K562 (cell line): ENCODE measurements at places on chromosomes 1 and 21.
A peak's percentile ranks its signal among the peaks of the same experiment; 100 is the strongest.

DNA sequence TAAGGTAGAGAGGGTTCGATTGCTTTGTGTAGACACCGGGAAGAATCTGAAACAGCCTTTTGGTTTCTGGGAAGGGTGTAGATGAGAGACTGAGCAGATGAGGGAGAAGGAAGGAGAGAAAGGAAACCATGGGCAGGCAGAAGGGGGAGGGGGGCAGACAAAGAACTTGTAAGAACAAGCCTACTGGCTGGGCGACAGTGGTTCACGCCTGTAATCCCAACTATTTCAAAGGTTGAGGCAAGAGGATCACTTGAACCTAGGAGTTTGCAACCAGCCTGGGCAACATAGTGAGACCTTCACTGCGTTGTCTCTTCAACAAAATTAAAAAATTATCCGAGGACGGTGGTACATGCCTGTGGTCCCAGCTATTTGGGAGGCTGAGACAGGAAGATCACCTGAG lies 106.2 kb downstream of the TM2D1 start:
- no peak for DNase-seq

DNA sequence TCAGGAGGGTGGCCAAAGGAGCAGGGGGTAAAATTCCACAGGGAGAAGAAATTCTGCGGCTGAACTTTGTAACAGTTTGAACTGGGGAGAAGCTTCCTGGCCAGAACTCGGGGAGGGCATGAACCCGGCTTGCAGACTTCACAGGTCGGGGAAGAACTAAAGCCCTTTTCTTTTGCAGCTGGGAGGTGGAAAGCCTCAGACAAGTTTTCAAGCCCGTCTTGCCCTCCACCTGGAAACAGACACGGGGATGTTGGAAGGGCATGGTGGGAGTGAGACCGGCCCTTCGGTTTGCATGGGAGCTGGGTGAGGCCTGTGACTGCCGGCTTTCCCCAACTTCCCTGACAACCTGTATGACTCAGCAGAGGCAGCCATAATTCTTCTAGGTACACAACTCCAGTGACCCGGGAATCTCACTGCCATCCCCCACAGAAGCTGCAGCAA lies 11.3 kb downstream of the THEM4 start:
- no peak for DNase-seq

GRCh38 chr1:46411601-46412341 lies 17.7 kb downstream of the FAAH start:
- DNase-seq, result peak; percentile 51

DNA sequence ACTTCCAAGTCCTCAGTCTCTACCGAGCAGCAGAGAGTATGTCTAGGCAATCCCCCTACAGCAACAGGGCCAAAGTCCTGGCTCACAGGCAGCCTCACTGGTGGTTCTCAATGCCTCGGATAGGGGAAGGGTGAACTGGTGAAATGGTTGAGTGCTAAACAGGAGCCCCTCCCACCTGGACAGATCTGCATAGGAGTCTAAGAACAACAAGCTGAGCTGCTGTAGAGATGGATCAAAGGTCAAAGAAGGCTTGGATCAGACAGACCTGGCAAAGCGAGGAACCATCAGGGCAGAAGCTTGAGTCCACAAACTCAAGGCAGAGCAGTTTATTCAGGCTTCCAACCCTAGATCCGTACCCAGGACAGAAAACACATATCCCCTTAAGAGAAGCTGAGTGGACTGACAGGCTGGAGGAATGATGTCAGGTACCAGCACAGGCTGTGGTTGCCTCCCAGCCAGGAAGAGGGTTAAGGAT lies 31.8 kb downstream of the RABIF start:
- DNase-seq, result no peak

GRCh38 chr1:239786464-239786863 lies 305.2 kb upstream of the FMN2 start:
- DNase-seq, result no peak

- no peak for DNase-seq
Measured at GRCh38 chr1:70153739-70154138, 51.6 kb downstream of the LRRC40 start.

- no peak for DNase-seq
Measured at GRCh38 chr21:14056771-14057191, 154.0 kb downstream of the LIPI start.

DNA sequence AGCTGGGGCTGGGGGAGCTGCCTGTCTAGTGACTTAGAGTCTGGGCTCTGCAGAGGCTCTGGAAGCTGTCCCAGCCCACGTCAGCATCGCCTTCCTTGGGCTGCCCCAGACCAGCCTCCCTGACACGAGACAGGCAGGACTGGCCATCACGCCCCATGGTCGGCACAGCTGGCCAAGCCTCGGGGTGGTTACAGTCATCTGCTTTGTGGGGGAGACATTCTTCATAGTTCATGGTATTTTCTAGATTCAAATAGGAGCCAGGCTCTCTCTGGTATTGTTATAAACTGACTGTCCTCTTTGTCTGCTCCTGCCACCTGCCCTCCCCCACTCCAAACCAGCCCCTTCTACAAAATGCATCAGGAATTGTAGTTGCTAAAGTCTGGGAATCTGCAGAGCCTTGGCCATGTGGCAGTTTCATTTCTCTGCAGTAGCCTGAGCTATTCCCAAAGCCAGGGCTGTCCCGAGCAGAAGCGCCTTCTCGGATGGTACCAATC lies 29.4 kb downstream of the OLFML2B start:
- no peak for DNase-seq

DNA sequence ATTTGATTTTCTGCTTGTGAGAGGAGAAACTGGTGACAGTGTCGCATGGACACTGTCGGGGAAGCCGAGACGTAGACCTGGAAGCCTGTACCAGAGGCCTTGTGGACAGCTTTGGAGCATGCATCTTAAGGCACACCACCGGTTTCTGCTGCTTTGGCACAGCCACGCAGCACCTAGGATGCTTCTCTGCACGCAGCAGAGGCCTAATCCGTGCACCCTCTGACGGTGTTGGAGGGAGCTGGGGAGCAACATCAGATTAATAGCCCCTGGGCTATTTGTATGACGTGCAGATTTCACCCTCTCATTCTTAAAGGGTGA lies 30.3 kb downstream of the TEX35 start:
- DNase-seq, result no peak

GRCh38 chr1:56526571-56527174 lies 52.7 kb downstream of the PLPP3 start:
- no peak for DNase-seq

DNA sequence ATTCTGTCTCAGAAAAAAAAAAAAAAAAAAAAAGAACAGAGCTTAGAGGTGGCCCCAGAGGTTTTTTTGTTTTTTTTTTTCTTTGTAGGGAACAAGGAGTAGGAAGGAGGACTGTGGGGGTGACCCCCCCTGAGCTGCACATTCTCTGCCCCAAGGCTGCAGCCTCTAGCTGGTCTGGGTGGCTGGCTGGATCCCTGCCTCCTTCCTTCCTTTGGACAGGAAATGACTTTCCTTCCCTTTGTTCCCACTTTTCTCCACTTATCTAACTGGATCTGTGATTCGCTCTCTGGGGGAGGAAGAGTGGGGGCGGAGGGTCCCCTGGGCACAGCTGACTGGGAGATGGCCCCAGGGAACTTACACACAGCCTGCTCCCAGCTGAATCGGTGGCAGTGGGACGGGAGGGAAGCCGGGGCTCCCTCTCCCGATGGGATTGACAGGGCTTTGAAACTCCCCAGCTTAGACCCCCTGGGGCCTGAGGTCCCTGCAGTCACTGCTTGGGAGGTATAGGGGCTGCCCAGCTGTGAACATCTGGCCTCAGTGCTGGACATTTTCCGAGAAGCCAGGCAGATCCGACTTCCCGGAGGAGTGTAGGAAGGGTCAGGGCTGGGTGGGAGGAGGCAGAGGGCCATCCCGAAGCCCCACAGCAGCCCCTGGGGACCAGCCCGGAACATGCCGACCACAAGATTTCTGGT lies 2.1 kb downstream of the FBLIM1 start:
- no peak for DNase-seq

GRCh38 chr1:197995408-197996258 lies 78.5 kb downstream of the LHX9 start:
- DNase-seq, result no peak

DNA sequence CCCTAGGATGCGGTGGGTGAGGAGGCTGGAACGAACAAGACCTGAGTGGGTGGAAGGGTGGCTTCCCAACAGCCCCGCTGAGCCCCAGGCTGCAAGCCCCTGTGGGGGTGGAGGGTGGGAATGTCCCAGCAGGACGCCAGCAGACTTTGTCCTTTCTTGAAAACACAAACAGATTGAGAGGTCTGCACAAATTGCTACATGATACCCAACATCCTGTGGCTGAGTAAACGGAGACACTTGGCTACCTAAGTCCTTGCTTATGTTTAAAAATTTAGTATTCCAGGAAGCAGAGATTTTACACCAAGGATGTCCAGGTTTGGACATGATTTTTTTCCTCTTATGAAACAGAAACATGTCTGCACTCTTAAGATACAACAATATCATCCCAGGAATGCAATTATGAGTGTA lies 11.8 kb upstream of the F3 start:
- no peak for DNase-seq

DNA sequence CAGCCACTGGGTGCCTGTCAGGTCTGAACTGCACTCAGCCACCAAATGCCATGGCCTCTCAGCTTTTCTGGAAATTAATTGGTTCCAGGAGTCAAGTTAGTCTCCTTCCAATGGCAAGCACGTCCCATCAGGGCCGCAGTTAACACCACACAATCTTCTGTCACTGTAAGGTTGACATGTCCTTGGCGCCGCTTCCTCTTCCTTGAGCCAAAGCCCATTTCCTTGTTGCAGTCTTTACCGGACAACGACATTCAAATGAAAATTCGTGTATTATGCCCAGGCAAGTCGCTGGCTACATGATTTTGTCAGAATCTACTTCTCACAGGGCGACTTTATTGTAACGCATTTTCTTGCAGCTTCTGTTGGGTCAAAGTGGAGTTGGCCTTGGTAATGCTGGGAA lies 430.6 kb upstream of the KAZN start:
- no peak for DNase-seq

DNA sequence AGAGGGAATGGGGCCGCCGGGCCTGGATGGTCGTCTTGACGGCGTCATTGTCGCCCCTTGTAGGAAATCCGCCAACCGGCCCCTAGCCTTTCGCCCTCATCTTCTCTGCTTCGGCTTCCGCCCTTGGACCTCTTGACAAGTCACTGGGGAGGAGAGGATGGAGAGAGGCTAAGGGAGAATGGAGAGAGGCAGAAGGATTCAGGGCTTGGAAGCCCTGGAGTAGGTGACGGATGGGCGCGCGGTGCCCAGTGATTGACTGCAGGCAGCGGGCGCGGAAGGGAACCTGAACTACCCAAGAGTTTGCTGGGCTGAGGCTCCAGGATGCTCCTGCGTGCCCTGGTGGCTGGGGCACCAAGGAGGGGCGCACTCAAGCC lies 651 bp downstream of the PDE4B start:
- no peak for DNase-seq

GRCh38 chr1:15330028-15330427 lies 79.7 kb upstream of the EFHD2 start:
- DNase-seq, result no peak

DNA sequence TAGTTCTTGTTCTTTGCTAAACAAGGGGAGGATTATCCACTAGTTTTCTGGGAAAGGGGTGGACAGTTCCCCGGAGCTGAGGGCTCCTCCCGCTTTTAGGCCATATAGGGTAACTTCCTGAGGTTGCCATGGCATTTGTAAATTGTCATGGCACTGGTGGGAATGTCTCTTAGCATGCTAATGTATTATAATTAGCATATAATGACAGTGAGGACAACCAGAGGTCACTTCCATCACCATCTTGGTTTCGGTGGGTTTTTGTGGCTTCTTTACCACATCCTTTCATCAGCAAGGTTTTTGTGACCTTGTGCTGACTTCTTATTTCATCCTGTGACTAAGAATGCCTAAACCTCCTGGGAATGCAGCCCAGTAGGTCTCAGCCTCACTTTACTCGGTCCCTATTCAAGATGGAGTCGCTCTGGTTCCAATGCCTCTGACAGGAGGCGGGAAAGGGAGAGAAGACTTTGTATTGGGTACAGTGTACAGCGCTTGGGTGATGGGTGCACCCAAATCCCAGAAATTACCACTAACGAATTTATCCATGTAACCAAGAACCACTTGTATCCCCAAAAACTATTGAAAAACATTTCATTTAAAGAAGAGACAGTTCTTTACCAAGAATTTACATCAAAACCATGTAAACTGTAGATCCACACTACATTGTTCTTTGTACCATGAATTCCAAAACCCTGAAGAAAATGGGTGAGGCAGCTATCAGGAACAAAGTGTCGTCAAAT lies 8.7 kb upstream of the SLC2A5 start:
- no peak for DNase-seq

DNA sequence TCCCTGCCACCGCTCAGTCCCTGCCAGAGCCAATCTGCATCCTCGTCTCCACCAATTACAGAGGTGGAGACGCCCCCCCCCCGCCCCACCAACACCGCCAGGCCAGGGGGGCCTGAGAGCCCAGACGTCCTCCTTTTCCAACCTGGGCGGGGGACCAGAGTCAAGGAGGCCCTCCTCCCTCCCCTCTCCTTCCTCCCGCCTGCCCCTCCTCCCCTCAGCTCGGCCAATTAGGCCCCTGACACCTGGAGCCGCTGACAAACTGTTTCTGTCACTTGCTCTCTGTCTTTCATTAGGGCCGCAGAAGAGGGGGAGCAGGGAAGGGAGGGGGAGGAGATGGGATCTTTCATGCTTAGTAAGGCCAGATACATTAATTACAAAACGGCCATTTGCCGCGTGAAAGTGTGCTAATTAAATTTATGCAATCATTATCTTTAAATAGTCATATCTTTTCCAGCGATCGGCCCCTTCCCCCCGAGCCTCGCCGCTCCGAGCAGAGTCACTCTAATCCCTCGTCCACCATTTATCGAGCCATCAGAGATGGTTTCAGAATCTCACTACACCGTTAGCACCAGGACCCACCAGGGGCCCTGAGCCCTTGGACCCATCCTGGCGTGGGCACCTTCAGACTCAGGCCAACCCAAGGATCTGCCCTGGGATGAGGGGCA lies 94.7 kb downstream of the PAX7 start:
- no peak for DNase-seq

DNA sequence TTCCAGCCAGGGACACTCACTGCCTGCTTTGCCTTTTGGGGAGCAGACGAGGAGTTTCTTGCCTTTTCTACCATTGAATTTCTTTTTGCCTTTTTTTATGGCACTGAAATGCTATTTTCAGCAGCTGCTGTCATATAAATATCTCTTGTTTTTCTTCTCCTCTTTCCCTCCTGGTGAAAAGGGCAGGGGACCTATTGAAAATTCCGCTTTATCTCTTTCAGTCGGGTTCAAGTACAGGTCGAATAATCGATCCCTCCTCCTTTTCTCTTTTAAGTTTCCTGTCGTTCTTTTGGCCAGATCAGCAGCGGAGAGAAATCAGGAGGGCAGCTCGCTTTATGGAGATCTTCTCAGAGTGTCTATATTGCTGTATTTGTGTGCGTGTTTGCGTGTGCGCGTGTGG lies 67.4 kb upstream of the CASZ1 start:
- DNase-seq, result no peak
